ENCODE measurements at places on chromosomes 13 and 19.

GRCh38 chr19:2613507-2614295 lies 88.8 kb downstream of the GNG7 start:
- DNase-seq = peak; percentile 74

DNA sequence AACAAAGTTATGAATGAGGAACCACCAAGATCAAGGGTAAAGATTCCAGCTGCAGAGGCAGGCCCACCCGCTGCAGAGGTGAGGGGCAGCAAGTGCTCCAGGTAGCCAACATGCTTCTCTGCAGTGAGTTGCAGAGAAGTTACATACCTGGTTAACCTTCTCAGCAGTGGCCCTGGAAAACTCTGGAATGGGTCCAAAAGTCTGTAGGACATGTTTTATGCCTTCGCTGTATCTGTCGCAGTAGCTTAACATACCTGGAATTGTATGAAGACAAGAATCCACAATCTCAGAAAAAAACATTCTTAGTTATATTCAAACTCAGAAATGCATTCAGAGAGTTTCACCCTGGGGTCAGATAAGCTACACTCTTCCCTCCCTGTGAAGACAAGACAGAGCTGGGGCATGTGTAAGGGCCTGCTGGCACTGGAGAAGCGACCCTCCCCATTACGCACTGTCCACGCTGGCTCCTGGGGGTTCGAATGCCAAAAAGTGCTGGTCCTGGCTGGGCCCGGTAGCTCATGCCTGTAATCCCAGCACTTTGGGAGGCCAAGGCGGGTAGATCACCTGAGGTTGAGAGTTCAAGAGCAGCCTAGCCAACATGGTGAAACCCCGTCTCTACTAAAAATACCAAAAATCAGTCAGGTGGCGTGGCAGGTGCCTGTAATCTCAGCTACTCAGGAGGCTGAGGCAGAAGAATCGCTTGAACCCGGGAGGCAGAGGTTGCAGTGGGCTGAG lies 121.0 kb downstream of the CRYL1 start:
- DNase-seq = no peak

- DNase-seq = no peak
Observed at GRCh38 chr13:74904556-74904955, 577.4 kb downstream of the TBC1D4 start.

DNA sequence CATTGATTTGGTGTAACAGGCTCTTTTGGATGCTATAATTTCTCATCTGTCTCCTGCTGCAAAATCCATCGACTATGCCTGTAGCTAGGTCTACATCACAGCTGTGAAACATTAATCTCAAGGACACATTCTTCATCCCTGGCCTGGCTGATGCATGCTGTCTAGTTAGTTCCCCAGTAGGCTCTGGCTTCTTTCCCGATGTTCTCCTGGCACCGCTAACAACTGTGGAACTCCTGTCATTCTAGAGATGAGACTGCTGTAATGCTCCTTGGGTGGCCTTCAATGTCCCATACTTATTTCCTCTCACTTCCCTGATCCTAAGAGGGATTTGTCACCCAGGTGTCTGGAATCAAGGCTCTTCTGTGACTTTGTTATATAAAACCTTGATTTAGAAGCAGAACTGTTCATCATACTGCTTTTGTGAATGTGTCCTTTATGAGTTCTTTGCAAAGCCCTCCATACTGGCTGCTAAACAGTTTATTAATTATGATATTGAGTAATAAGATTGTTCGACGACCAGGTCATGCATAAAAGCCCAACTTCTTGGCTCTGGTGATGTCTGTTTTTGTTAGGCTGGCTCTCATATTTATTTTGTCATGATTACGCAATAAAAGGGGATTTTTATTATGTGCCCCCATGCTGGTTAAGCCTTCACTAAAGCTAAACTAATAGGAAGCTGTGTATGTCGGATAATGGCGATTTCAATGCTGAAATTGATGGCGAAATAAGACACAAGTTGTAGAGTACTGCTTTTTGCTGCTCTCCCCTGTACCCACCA lies 227.5 kb downstream of the DCT start:
- no peak for DNase-seq

- DNase-seq = no peak
Observed at GRCh38 chr13:79723519-79724024, 242.6 kb downstream of the NDFIP2 start.

DNA sequence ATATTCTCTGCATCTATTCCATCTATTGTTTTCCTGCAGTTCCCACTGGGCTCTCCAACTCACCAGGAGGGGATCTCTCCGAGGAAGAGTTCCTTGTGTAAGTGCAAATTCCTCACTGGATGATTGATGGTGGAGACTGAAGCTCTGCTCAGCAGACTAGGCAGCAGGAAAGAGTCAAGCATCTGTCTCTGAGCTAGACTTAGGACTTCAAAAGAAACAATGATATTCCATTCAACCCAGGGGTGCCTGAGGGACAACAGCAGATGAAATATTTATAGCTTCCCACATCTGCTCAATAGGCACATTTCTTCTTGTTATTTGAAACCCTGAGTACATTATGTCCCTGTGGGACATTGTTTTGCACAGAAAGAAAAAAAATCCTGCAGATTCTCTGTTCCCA lies at the start of the genes OR7A5 and OR7C1:
TSS of gene OR7A5 (minus strand) at position 175 of the 400 bp plus-strand sequence. CDS start 6,944 bp downstream, outside the sequence.
TSS of gene OR7C1 (minus strand) at position 175 of the 400 bp plus-strand sequence. CDS start 35,049 bp downstream, outside the sequence.
- no peak for DNase-seq

GRCh38 chr19:799076-799881 lies 2.0 kb downstream of the PTBP1 start:
- DNase-seq = no peak

DNA sequence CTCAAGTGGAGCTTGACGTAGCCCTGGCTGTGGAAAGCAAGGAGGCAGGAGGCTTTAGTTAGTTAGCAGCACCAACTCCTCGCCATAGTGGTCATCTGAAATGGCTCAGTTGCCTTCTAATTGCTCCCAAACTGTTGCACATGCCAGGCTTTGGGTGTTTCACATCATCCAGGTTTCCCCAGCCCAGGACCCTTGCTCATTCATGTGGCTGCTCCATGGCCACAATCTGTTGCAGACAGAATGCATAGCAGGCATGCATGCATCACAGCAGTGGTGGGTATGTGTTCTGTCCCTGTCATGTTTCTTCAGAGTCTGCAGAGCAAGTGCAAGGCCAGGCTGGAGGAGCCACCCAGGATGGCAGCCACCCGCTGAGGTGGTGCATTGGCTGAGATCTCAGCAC lies 407.6 kb downstream of the TSHZ3 start:
- no peak for DNase-seq

- no peak for DNase-seq
Observed at GRCh38 chr13:38674208-38674607, 12.7 kb upstream of the FREM2 start.

GRCh38 chr13:102309110-102309509 lies 92.7 kb downstream of the FGF14 start:
- DNase-seq = no peak

DNA sequence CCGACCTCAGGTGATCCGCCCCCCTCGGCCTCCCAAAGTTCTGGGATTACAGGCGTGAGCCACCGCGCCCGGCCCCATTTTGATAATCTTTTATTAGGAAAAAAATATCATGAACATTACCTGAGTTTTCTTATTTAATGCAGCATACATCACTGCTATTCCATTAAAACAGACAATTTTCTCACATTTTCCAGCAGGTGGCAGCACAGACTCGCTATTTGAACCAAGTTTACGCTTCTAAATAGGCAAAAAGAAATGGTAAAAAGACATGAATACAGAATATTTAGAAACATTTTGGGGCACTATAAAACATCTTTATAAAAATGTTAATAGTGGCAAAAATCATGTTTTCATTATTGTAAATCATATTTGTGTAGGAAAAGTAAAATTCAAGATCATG lies 903.1 kb downstream of the SLITRK6 start:
- no peak for DNase-seq

All from CD8-positive, alpha-beta T cell (primary cell).